ENCODE measurements at places on chromosomes 11 and 22.

- DNase-seq: no peak
Observed at GRCh38 chr11:1237851-1238250, 15.0 kb downstream of the MUC5B start.

GRCh38 chr22:50267591-50268390 lies 2.4 kb downstream of the MAPK11 start:
- DNase-seq: peak; percentile 54

- peak; percentile 71 for DNase-seq
Observed at GRCh38 chr11:100964435-100964834, 165.2 kb downstream of the PGR start.

DNA sequence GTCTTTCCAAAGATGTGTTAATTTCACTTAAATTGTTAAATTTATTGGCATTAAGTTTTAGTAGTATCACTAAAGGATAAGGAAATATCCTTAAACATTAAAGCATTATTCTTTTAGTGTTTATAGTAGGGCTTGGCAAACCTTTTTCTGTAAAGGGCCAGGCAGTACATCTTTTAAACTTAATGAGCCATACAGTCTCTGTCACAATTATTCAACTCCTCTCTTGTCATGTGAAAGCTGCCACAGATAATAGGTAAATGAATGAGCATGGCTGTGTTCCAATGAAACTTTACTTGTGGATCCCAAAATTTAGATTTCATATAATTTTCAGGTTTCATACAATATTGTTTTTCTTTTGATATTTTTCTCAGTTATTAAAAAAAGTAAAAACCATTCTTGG lies 268.2 kb upstream of the C11orf87 start:
- no peak for DNase-seq

GRCh38 chr11:75422248-75423231 lies 10.5 kb downstream of the KLHL35 start:
- DNase-seq: no peak

- DNase-seq: no peak
Observed at GRCh38 chr11:72935700-72936099, 121.5 kb downstream of the ATG16L2 start.

DNA sequence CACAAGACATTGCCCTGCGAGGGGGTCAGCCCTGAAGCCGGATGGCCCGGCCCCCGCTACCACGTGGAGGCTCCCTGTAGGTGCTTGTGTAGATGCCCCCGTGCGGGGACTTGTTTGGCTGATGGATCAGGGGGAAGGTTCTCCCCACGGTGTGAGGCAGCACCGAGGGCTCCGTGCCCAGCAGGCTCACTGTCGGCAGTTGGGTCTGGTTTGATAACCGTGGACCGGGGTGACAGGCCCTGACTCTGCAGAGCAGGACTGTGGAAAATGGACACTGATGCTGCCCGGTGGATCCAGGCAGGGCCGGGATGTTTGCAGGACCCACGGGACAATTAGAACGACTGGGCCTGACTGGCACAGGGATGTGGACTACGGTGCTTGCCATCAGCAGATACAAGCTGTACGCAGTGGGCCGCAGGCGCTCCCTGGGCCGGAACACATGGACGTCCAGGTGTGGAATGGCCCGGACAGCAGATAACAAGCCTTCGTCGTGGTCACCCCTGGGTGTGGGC lies 19.0 kb downstream of the KCNQ1 start:
- no peak for DNase-seq

DNA sequence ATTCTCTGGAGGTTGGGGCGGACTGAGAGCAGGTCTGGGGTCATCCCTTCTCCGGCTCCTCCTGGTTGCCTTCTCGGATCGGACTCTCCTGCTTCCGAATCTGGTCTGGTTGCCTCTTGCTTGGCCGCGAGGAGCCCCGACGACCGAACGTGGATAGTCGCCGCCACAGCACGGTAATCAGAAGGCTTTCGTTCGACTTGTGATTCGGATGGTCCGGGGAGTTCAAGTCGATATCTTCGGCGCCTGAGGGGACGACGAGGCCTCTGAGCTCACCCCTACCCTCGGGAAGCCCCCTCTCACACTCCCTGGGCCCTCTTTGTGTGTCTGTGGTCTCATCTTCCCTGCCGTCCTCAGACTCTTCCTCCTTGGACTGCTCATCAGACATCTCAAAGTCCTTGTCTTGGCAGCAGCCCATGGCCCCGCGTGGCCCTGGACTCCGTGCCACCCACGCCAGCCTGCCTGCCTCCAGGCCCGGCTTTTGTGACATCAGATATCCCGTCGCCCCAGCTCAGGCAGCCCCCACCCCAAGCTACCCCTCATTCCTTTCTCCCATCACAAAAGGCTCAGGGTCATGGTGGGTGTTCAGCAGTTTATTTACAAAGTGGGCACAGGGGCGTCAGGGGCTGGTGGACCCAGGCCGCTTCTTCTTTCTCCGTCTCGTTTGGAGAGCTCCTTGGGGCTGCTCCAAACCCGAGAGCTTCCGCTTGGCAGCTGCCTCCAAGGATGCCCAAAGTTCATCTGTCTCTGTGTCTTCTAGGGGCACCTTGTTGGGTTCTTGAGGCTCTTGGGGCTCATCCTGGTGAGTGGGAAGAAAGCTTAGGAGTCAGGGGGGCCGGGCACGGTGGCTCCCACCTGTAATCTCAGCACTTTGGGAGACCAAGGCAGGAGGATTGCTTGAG lies at the start of gene TEX54:
TEX54 (minus strand) TSS at position 506 of the 899 bp plus-strand sequence.
- no peak for DNase-seq

GRCh38 chr11:27174021-27174420 lies 133.4 kb downstream of the BBOX1 start:
- DNase-seq: no peak

DNA sequence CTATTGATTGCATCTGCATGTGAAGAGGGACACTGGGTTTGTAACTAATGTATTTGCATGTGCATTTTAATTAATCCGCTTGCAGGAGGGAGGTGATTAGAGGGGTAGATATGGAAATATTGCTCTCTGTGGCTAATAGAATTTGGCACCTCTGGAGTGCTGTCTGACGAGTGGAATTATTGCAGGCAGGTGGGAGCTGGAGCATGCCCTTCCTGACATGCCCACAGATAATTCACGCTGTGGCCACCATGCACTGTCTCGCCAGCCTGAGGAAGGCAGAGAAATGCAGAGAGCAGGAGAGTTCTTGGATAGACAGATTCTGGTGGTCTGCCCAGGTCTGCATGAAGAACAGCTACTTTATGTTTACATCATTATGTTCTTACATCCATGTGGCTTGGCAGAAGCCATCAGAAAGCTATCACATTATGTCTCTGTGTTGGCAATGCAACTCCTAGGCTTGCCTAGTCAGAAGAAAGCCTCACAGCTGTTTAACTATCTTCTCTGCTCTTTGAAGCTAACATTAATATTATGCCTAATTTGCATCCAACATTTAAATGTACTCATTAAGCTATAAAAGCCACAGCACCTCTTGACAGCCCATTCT lies 89.4 kb upstream of the DRD2 start:
- no peak for DNase-seq

GRCh38 chr11:100925935-100926334 lies 203.7 kb downstream of the PGR start:
- DNase-seq: peak; percentile 82

DNA sequence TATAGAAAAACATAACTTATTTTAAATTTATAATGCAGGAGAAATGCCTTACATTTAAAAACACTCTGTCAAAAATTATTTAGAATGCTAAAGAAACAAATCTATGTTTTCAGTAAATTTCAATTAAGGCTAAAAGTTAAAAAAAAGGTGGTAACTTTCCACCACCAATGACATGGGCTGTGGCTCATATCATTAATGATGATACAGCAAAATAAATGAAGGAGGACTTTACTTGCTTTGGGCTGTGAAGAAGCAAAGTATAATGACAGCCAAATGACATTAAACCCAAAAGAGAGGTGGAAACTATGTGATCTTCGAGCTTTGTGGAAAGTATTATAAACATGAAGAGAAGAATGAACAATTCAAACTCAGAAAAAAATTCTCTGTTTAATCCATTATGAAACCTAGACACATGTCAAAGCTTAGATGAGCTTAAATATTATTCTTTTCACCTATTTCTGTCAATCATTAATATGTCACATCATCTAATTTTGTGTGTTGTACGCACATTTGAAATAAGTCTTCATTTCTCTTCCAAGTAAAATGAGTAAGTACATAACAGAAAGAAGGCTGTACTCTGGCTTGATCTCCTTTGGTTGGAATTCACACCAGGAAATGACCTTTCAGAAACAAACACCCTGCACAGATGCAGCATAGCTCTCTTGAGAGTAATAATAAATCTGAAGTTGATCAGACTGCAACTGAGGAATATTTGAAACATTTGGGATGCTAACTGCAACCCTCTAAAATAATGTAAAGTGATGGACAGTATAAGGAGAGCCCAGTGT lies 265.8 kb downstream of the TTC28 start:
- peak; percentile 21 for DNase-seq

GRCh38 chr11:63427971-63428508 lies 58.5 kb downstream of the SLC22A9 start:
- no peak for DNase-seq

- DNase-seq: no peak
Observed at GRCh38 chr11:118443590-118444218, 7.4 kb downstream of the KMT2A start.

DNA sequence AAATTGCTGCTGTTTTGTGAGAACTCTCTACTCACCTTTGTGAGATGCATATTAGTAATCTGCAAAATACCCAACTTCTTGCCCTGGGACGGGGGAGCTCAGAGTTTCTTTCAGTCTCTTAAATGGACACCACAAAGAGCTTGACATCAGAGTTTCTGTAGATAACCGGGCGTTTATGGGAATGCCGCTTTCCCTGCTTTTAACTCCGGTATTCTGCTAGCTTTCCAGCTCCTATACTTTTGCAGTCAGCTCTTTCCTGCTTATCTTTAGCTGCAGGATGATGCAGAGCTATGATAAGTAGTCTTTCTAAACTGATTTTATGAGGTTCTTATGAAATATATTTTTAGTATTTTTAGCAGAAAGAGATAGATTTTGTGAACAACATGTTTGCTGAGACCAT lies 154.6 kb upstream of the SORL1-AS1 start:
- DNase-seq: no peak

GRCh38 chr22:43088984-43089717 lies at the start of gene TTLL1:
TSS of gene TTLL1 (minus strand) at chr22:43089391. CDS start at chr22:43075586, 13,805 bp downstream.
- peak; percentile 87 for DNase-seq

- no peak for DNase-seq
Observed at GRCh38 chr22:32073823-32074380, 30.8 kb downstream of the SLC5A1 start.

DNA sequence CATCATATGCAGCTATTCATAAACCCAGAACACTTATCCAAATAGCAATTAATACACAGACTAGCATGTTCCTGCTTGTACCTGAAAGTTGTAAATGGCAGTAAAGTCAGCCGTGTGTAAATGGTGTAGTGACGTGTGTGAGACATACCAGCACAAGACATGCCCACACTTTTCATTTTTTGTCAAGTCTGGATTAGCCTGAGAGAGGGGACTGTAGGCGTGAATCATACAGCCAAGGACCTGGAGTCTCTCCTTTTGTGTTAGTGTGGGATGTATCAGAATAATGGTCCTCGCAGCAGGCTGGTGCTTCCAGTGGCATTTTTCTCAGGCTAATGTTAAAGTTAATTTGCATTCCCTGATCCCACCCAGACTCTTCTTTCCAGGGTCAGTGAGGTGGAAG lies 116.8 kb upstream of the BMAL1 start:
- no peak for DNase-seq

Data from fibroblast of skin of abdomen (primary cell).